ENCODE measurements at places on chromosomes 3 and 15. TPM values are rescaled to one million over a fixed set of nuclear protein-coding genes. Genes with fewer than 3 reads are reported as not detected.

The GOLGA6L4 gene
- 8.7 TPM for polyA plus RNA-seq

The LYZL4 gene
- not detected for polyA plus RNA-seq

The LRRIQ4 gene
- 0.17 TPM for polyA plus RNA-seq

The IL5RA gene
- 0.07 TPM for polyA plus RNA-seq

The CIDEC gene
- not detected for polyA plus RNA-seq

The CNTN3 gene
- polyA plus RNA-seq: 1.3 TPM

The INTS14 gene
- polyA plus RNA-seq: 25.9 TPM

The CISH gene
- polyA plus RNA-seq: 21.9 TPM

The UBA7 gene
- polyA plus RNA-seq: 29.3 TPM

The RYR3 gene
- polyA plus RNA-seq: 5.8 TPM

The FRMD5 gene
- 2.2 TPM for polyA plus RNA-seq

The TM4SF18 gene
- polyA plus RNA-seq: 16.3 TPM

GRCh38 chr3:156016902-156017301 is 103.5 kb upstream of the KCNAB1 start:
- no peak for DNase-seq

GRCh38 chr3:57091521-57092273 is 31.2 kb downstream of the SPATA12 start:
- no peak for DNase-seq

DNA sequence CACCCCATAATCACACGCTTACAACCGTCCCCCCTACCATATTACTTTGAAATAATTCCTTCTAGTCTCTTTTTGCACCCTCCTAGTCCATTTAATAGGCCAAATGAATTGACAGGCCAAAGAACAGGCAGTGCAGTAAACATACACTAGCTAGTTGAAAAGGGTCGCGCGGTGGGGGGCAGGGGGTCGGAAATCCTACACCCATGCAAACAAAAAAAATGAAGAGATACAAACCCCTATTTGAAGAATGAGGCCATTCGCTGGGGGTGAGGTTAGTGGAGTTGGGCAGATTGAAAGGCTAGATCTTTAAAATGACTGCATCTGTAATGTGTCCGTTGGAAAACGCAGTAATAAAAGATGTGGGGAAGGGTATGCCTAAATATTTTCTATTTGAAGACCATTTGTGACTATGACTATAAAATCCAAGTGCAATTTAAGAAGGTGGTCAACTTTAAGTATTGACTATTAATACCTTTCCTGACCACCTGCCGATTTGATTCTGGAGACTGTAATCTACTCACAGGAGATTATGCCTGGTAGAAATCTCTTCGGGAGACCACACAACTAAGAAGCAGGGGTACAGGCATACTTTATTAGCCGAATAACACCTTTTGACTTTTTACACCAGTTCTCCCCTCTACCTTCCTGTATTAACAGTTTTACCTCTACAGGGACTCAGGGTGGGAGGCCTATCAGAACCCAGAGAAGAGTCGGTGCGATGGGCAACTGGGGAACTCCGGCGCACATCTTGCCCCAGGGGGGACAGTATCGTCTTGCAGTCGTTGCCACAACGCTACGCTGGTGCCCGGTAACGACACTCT is 762 bp upstream of the ARL6 start:
- no peak for DNase-seq

DNA sequence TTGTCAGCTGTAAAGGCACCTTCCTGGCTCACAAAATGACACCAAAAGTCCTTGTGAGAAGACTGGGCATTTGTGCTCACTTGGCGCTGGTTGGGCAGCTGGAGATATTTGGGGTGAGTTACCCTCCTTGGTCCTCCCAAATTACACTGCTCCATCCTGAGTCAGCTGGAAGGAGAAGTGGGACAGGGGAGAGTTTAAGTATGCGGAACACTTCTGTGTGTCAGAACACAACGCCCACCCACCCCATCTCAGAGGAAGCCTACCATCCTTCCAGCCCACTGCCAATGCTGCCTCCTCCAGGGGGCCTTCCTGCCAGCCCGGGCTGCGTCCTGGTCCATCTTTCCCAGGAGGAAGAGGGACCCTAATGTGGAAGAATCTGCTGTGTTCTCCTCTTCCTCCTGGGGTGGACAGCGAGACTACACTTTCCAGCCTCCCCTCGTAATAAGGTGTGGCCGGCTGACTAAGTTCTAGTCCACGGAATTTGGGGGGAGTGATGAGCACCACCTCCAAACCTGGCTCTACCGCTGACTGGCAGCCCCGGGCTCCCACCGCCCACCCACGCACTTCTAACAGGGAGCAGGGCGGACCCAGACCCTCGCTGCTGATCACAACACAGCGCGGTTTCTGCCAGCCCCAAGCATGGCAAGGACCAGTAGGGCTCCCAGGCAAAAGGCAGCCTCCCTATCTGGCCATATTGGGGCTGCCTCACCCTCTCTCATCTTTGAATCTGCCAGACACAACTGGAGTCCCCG is 265.0 kb downstream of the XXYLT1 start:
- DNase-seq: no peak

- DNase-seq: no peak
Observed at GRCh38 chr3:116709479-116709878, at the start of gene TUSC7. TSS of gene TUSC7 (plus strand) at chr3:116709779.

GRCh38 chr15:57647791-57648130 is 56.1 kb downstream of the MYZAP start:
- peak; percentile 30 for DNase-seq

DNA sequence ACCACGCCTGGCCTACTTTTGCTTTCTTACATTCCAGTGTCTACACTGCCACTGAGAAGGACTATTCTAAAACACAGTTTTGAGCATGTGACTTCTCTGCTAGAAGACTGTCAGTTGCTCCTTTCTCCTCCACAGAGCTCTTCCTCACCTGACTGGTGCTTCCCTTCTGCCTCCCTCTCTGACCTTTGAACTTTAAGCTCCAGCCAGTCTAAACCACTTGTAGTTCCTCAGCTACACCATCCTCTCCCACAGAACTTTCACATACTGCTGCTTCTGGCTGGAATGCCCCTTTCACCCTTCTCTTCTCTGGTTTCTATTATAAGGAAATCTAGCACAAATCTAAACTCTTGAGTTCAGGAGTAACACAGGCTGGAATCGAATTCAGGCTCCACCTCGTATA is 9.1 kb downstream of the NCEH1 start:
- no peak for DNase-seq

GRCh38 chr3:128399221-128399915 is 67.3 kb downstream of the DNAJB8 start:
- DNase-seq: no peak

GRCh38 chr3:31361371-31362273 is 171.1 kb upstream of the STT3B start:
- no peak for DNase-seq

DNA sequence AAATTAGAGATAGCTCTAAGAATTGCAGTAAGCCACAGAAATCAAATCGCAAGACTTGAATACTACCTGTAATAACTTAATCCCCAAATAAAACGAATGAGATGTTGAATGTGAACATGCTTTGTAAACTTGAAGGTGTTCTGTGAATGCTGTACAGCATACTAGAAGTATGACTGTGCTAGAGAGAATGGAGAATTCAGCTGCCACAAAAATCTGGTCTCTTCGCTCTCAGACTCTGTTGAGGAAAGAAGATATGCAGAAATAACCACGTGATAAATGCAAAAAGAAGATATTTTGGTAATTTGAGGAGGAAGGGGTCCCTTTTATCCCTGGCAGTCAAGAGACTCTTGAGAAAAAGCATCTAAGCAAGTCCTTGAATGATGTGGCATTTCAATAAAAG is 37.3 kb downstream of the ZBTB38 start:
- no peak for DNase-seq

DNA sequence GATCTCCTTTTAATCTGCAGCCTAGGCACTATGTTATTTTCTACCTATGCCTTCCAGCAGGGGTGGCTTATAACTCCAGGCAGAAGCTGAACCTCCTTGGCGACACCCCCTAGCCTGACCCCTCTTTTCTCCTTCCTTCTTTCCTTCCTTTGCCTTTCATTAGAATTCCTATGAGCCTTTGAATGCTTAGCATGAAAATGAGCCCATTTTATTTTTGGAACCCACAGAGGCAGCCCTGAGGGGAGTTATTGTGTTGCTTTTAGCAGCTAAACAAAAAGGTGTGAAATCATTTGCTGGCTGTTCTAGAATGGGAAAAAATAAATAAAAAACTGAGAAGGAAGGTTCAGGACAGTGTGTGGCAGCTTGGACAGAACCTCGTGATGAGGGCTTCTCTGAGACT is 164.6 kb upstream of the ICE2 start:
- no peak for DNase-seq

DNA sequence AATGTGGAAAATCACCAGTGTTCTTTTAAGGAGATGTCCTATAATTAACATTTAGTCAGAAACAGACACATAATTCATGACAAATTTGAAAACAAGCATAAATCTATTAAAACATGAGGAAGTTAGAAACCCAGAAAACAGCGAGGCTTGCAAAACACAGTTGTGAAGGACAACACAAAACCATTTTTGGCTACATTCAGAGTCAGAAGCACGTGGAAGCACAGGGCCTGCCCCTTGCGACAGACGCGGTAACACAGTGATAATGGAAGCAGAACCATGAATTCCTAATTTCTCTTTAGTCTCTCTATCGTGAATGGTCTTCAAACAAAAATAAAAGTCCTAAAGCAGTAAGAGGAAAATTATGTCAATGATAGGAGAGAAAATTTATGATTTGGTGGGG is 12.2 kb downstream of the NCEH1 start:
- DNase-seq: no peak

DNA sequence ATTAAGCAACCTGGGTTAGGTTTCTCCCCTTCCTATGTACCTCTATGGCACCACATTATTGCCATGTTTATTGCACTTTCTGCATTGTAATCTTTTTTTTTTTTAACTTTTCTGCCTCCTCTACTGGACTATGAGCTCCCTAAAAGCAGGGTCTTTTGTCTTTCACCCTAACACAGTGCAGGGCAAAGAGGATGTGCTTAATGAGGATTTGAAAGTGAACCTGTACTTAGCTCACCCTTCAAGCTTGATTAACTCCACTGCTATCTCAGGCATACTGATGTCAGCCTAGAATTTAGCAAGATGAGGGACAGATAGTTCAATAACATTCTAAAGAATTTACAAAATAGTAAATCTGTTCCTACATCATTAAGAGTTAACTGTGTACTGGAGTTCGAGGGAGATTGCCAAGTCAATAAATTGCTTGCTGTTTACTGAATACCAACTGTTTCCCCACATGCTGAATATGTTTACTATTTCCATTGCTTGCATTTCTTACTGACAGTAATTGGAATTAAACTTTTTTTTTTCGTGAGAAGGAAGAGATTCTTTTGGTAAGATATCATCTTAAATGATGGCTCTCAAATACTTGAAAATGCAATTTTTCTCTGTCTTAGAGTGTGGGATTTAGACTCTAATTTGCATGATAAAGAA is 15.7 kb upstream of the PPARG start:
- DNase-seq: no peak

DNA sequence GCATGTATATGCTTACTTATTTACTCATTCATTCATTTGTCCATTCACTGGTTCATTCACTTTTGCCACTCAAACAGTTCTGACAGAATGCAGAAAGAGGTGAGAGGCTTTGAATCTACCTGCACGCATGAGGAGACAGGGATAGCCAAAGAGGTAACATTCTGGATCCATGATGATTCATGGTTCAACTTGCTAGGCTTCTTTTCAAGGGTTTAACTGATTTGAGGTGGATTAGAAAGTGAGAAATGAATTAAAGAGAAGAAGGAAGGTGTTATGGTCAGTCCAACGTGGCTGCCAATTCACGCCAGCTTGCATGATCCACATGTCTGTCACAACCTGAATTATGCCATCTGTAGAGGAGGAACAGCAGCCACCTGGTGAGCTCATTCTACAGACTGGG is 260.6 kb downstream of the ARRDC4 start:
- no peak for DNase-seq

- no peak for DNase-seq
Observed at GRCh38 chr3:186784820-186785494, 1.6 kb downstream of the EIF4A2 start.

DNA sequence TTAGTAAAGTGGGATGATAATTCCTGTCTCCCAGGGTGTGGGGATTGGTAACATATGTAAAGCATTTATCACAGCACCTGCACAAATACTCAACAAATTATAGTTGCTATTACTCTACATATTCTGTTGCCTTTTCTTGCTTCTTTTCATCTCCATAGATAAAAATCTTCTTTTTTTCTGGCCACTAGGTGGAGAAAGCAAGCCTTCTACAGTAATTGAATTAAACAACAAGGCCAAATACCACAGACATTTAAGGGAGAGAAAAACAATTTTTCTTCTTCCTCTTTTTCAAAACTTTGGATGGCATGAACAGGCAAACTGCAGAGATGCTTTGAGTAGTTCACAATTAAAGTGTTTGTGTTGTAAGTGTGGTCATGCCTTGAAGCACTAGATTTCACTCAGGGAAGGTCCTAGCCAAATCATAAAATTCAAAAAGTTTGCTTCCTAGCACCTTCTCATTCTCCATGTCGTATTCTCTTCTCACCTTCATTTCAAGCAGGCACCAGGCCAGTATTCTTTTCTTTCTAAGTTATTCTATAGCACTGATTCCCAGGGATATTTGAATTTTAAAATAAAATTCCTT is 493.4 kb upstream of the TGFBR2 start:
- no peak for DNase-seq

- DNase-seq: no peak
Observed at GRCh38 chr3:194871864-194872668, 186.4 kb downstream of the FAM43A start.

DNA sequence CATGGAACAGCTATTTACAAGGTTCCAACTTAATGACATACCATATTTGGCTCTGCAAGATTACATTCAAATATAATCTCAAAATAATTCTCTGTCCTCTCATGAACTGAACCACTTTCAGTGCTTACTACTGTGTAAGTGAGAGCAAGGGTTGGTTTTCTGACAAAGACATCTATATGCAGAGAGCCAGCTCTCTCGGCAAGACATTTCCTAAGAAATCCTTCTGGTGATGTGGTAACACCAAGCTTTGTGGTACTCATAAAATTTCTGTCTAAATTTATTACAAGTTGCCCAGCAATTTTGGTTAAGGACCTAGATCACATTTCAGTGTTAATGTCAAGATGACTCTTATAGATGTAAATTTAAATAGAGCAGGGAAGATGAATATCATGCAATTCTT is 184.9 kb downstream of the GAP43 start:
- no peak for DNase-seq

DNA sequence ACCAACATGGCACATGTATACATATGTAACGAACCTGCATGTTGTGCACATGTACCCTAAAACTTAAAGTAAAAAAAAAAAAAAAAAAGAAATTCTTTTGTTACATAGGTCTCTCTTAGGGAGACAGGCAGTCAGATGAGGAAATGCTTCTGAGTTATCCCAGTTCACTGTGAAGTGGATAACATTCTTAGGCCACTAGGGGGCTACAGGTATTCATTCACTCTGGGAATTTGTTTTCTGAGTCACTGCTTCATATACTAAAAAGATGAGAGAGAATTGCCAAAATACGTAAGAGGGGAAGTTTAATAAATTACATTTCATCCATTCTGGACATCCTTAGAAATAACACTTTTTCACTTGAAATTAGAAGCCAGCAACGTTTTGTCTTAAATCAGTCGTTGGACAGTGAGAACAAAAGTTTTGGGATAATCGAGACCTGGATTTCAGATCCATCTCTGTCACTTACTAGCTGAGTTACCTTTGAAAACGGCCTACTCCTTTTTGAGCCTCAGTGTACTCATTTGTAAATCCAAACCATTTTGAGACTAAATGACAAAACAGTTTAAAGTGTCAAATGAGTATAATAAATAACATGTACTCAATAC is 738.4 kb upstream of the ALCAM start:
- DNase-seq: no peak

- DNase-seq: peak; percentile 5
Observed at GRCh38 chr3:51378726-51379125, 6.4 kb upstream of the MANF start.

GRCh38 chr3:117399311-117400078 is 689.9 kb downstream of the TUSC7 start:
- no peak for DNase-seq

Data from ovary (tissue), 10 donors.